ENCODE measurements at places on chromosomes 12 and 14. TPM values are rescaled to one million over a fixed set of nuclear protein-coding genes. Genes with fewer than 3 reads are reported as not detected.

DNA sequence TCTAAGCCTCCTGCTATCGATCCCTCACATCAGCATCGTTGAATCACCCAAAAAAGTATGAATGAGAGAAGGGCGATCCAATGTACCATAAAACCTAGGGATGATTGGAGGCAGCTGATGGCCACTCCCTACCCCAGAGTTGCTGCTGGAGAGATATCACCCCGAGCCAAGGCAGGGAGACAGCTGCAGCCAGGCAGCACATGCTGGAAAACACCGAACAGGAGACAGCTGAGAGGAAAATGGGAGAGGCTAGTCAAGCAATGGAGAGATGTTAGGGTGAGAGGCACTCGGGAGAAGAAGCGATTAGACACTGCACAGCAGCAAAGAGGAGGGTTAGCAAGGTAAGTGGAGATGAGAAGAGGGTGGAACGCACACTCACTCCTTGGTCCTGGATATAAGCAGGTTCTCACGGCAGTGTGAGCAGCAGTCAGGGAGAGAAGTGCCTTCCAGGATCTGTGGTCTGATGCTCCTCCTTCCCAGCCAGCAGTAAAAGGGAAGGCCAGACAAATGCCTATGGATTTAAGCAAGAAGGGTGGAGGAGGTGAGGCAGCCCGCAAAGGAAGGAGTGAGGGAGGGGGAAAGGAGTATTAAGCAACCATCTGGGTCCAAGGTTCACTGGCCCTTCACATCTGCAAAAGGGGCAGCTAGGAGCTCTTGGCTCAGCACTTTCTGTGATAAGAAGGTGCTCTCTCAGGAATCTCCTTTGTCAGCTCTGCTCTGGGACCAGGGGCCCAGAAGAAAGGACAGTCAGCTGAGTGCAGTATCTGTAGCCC is at the start of gene SLC7A7:
Gene SLC7A7, minus strand, starts transcription at position 495 of the 773 bp plus-strand sequence. CDS start 2,037 bp downstream, outside the sequence.
- no peak for DNase-seq
- H3K27me3 ChIP-seq: no peaks in the 10 kb centered on the region
- no peak within 1 kb of the TSS for H3K4me3 ChIP-seq
- no peaks in the 10 kb centered on the region for H3K36me3 ChIP-seq
- no peak within 1 kb of the TSS for H3K27ac ChIP-seq
- H3K4me1 ChIP-seq: peaks cover 20% of the 10 kb centered on the region

The LRRK2 gene
- 0.48 TPM for total RNA-seq

The LIN7A gene
- not detected for total RNA-seq

DNA sequence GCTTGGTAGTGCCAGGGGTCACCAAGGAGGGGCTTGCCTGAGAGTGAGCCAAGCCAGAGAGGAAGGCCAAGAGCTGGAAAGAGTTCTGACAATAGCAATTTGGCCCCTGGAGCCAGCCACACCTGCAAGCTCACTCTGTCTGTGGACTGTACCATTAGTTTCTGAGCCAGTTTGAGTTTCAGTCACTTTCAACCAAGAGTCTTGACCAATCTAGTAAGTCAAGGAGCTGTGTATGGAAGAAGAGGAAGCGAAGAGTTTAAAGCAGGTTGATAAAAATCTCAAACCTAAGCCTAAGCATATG is 38.5 kb downstream of the NT5DC3 start:
- peaks cover 96% of the 10 kb centered on the region for H3K4me1 ChIP-seq
- no peaks in the 10 kb centered on the region for H3K27me3 ChIP-seq
- no peak overlapping the region for H3K4me3 ChIP-seq
- H3K36me3 ChIP-seq: no peaks in the 10 kb centered on the region

DNA sequence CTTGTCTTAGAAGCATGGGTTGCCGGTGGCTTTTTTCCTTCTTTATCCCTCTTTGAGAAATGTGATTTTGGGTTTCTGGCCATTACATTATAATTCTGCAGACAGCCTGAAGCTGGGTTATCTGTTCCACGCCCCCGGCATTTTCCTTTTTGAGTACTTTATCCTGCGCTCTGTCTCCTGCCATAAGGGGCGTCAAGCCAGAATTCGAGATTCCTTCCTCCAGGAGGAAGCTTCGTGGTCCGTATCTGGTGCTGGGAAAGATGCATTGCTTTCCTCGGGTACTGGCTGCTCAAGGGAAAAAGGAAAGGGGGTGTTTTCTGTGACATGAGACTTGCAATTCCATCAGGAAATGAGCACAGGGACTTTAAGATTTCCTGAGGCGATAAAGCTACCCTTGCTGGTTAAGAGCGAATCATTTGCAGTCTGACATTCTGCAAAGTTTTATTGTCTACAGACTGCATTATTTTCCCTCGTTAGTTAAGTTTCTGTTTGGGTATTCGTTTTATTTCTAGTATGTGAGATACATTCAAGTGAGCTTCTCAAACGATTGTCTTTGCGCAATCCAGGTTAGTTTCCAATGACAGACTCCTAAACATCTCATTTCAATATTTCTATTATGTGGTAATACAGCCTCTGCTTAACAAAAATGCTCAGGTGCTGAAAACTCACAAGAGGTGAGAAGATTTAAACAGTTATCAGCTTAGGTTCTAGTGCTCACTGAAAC is 694 bp downstream of the AKAP5 start:
- no peak overlapping the region for H3K27ac ChIP-seq
- no peak for DNase-seq
- H3K36me3 ChIP-seq: no peaks in the 10 kb centered on the region
- no peaks in the 10 kb centered on the region for H3K27me3 ChIP-seq
- H3K4me1 ChIP-seq: peaks cover 7% of the 10 kb centered on the region
- H3K4me3 ChIP-seq: peak overlapping the region; percentile 65

- H3K4me3 ChIP-seq: no peak overlapping the region
- no peaks in the 10 kb centered on the region for H3K27me3 ChIP-seq
- no peak for DNase-seq
- 0 out of 2 replicates have a peak overlapping the region, but pooled peaks have one; percentile 10 for H3K27ac ChIP-seq
- H3K36me3 ChIP-seq: no peaks in the 10 kb centered on the region
- H3K4me1 ChIP-seq: peaks cover 57% of the 10 kb centered on the region
Measured at GRCh38 chr14:73797543-73798265, 53.9 kb upstream of the PTGR2 start.

DNA sequence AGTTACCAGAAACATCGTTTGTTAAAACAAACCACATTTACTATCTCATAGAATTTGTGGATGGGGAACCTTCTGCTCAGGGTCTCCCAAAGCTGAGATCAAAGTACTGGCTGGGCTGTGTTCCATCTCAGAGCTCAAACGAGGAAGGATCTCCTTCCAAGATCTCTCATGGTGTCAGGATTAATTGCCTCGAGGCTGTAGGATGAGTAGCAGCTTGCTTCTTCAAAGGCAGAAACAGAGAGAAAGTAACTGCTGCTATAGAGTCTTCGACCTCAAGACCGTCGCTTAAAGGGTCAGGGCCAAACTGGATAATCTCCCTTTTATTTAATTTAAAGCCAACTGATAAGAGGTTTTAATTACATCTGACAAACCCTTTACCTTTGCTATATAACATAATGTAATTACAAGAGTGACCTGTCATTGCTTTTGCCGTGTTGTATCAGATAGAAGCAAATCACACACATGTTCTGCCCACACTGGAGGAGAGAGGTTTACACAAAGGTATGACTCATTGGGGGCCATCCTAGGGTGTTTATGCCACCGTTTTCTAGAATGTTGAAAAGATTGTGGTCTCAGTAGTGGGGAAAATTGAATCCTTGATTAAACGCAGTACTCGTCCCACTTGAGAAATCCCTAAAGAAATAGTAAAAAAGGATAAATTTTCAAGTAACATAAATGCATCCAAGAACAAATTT is 868.8 kb upstream of the TMEM132C start:
- no peak overlapping the region for H3K4me3 ChIP-seq
- H3K27me3 ChIP-seq: peaks cover 23% of the 10 kb centered on the region
- no peak overlapping the region for H3K27ac ChIP-seq
- H3K4me1 ChIP-seq: no peaks in the 10 kb centered on the region

DNA sequence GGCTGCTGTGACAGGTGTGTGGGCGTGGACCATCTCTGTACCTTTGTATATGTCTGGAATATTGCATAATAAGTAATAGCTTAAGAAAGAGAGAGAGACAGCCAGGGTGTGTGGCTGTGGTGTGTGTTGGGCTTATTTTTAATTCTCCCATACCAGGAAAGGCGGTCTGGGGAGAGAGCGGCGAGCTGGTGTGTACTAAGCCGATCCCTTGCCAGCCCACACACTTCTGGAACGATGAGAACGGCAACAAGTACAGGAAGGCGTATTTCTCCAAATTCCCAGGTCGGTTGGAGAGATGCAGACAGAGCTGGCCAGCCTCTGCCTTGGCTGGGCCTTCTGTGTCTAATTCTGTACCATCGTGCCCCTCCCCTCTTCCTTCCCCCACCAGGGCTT is 63.9 kb downstream of the AACS start:
- H3K4me3 ChIP-seq: no peak overlapping the region
- peaks cover 21% of the 10 kb centered on the region for H3K4me1 ChIP-seq

DNA sequence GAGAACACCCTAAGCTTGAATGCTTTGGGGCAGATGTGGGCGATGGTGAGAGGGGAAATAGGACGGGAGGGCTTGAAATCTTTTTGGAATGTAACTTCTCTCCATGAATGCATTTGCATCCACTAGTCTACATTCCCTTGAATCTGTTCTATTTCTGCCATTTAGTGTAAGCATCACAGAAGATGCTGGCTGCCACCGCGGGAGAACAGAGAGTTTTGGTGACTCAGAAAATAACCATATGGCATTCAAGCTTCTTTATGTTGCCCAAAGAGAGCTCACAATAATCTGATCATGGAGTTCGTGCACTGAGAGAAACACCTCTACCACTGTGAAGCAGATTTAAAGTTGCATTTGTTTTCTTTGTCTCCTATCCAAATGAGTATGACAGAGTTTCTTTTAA is 52.6 kb upstream of the OTX2 start:
- H3K27ac ChIP-seq: no peak overlapping the region
- no peak for DNase-seq
- no peaks in the 10 kb centered on the region for H3K4me1 ChIP-seq
- H3K27me3 ChIP-seq: no peaks in the 10 kb centered on the region
- H3K36me3 ChIP-seq: no peaks in the 10 kb centered on the region

DNA sequence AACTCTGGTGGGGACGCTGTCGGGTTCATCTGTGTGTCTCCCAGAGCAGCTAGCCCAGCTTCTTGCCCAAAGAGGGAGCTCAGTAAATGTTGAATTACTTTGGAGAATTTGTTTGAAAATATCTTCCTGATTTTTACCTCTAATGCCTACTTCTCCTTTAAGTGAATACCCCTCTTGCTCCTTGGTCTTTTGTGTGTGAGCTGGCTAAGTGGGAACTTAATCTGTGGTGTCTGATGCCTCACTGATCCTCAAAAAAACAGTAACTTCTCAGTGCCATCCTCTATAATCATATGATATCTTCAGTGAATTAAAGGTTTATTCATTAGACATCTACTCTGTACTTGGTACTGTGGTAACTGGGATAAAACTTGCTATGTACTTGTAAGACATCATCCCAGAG is 7.7 kb upstream of the PSMA6 start:
- no peak for DNase-seq
- H3K27me3 ChIP-seq: no peaks in the 10 kb centered on the region

DNA sequence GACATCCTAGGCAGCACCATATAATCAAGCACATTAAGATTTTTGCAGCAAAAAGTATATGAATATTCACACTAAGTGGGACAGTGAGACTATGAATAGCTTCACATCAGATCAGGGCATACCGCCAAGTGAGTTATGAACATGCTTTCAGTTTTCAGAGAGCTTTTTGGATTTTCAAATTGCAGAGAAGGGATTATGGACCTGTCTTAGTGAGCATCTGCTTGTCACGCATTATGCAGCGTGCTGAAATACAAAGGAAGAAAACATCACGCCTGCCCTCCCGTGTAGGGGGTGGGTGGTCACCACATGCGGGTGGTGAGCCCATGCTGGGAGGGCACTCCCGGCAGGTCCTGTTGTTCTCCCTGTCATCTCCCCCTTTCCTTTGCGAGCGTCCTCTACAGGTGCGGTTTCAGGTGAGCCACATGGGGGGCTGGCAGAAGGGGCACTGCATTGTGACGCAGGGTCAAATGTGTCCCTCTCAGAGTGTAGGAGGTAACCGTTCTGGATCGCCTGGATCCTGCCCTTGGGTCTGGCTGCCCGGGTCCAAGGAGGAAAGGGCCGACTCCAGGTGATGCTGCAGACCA is 42.6 kb downstream of the TRAF3 start:
- H3K27me3 ChIP-seq: no peaks in the 10 kb centered on the region
- H3K27ac ChIP-seq: no peak overlapping the region
- no peak for DNase-seq
- no peak overlapping the region for H3K4me3 ChIP-seq

- no peak overlapping the region for H3K27ac ChIP-seq
- H3K4me3 ChIP-seq: no peak overlapping the region
- H3K36me3 ChIP-seq: no peaks in the 10 kb centered on the region
Measured at GRCh38 chr12:97481428-97481827, 18.8 kb downstream of the RMST start.

The TESPA1 gene
- total RNA-seq: not detected

The NPFF gene
- total RNA-seq: not detected

DNA sequence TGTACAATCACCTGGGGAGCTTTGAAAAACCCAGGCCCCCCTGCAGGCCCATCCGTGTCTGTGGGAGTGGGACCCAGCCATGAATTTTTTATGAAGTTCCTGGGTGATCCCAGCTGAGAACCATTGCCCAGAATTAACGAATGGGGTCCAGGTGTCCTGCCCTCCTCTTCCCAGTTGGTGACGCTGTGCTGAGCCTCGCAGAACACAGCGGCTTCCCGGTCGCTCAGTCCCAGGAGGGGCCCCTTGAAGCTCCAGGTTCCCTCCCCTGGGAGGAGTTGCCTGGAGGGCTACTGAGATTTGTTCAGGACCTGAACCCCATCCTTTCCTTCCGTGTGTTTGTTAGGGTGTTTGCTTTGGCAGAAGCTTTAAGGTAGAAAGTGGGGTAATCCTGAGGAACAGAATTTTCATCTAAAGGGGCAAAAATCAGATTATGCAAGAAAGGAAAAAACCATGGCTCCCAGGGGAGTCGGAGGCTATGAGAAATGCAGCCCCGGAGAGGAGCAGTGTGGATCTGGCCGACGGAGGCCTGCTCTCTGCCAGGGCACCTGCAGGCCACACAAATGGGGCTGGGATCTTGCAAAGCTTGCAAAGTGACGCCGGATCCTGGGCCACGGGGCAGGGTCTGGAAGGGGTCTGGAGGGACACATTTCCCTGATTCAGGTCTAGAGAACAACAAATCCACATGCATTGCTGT is 164.7 kb upstream of the PRMT8 start:
- H3K4me1 ChIP-seq: no peaks in the 10 kb centered on the region
- no peaks in the 10 kb centered on the region for H3K36me3 ChIP-seq
- H3K4me3 ChIP-seq: no peak overlapping the region
- DNase-seq: no peak

Measured in PC-9 (cell line).